ENCODE measurements at places on chromosomes 1 and 21.

- DNase-seq = no peak
Observed at GRCh38 chr21:32687643-32688345, 40.0 kb downstream of the SYNJ1 start.

DNA sequence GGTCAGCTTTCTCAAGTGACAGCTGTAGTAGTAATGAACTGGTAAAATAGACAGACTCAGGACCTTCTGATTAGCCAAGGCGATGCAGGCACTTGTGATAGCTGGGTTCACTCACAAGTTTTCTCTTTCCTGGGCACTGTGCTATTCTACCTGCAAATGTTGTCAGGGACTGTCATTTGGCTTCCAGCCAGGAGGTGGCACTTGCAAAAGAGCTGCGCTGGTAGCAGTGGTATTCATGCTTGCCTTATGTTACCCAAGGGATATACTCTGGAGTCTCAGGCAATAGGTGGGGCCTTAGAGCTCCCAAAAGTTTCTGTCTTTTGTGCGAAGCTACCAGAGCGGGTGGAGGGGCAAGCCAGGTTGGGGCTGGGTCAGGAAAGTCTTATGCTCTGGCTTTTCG lies 23.5 kb downstream of the IFI44 start:
- no peak for DNase-seq

- DNase-seq = no peak
Observed at GRCh38 chr1:216005916-216006315, 417.3 kb downstream of the USH2A start.

- DNase-seq = no peak
Observed at GRCh38 chr1:48738356-48738755, 38.3 kb downstream of the BEND5 start.

DNA sequence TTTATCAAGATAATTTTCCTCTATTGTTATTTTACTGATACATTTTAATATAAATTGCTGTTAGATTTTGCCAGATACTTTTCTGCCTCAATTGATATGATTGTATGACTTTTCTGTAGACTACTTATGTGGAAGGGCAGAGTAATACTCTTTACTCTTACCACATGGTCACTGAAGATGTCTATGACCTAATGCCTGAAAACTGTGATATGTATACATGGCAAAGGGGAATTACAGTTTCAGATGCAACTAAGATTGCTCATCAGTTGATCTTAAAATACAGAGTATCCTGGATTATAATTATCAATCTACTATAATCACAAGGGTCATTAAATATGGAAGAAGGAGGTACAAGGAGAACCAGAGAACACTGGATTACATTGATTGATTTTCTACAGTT lies 1528.0 kb downstream of the BRINP3 start:
- DNase-seq = no peak

GRCh38 chr1:112244131-112244530 lies 151.9 kb upstream of the CTTNBP2NL start:
- no peak for DNase-seq
